ENCODE measurements at places on chromosomes 4 and X. TPM values are rescaled to one million over a fixed set of nuclear protein-coding genes. Genes with fewer than 3 reads are reported as not detected.

HS3ST1 gene
- 1.2 TPM for total RNA-seq

GNRHR gene
- not detected for total RNA-seq

XKRX gene
- not detected for total RNA-seq

DOCK11 gene
- total RNA-seq: 4.2 TPM

CENPVL1 gene
- not detected for total RNA-seq

FABP2 gene
- total RNA-seq: not detected

PARM1 gene
- 65.2 TPM for total RNA-seq

SH3RF1 gene
- total RNA-seq: 8.3 TPM

Data from Right ventricle myocardium superior (tissue), 1 donor.